ENCODE measurements at places on chromosomes 1 and 21.
A peak's percentile ranks its signal among the peaks of the same experiment; 100 is the strongest.

- DNase-seq, result no peak
These were observed 380.1 kb downstream of the NUF2 start for GRCh38 chr1:163701783-163702374.

DNA sequence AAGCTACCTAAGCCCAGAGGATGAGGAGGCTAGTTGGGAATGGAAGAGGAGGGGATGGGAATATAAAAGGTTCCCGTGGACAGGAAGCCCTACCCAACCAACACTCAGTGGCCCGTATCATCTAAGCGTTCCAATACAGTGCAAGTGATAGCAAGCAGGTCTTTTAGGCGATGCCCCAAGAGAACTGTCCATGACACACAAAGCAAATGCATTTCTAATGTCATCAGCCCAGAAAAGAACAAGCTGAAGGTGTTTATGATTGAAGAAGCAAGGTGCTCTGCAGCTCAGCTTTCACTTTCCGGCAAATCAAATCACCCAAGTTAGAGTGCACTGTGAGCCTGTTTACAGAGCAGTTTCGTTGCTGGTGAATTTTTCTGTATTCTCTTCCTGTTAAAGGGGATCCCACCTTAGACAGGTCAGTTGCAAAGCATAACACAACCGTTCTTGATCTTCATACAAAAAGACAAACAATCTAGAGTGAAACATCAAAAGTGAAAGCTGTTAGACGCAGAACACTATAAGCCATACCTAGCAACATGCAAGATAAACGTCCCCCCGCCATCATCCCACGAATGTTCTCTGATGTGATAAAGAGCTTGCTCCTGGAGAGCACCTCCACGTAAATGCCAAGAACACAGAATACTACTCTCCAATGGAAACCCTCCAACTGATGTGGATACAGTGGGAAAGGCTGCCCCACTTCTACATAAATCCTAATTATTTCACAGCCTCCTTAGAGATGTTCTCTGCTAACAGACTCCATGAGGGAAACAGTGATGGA lies 54.0 kb downstream of the PGBD5 start:
- no peak for DNase-seq

DNA sequence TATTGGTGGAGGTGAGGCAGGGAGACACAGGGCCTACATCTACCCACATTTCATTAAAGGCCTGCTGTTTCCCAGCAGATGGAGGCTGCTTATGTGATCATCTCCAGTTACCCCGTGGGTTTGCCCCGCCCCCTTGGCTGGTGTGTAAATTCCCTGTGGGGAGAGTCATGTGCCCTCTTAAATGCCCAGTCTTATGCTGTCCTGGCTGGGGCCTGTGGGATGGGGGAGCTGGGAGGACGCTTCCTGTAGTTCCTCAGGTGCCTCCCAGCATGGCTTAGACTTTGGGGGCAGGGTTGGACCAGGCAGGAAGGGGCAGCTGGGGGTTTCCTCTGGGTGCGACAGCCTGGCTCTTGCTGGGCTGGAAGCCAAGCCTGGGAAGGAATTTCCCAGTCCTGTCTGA lies 15.5 kb upstream of the CITED4 start:
- peak; percentile 84 for DNase-seq

DNA sequence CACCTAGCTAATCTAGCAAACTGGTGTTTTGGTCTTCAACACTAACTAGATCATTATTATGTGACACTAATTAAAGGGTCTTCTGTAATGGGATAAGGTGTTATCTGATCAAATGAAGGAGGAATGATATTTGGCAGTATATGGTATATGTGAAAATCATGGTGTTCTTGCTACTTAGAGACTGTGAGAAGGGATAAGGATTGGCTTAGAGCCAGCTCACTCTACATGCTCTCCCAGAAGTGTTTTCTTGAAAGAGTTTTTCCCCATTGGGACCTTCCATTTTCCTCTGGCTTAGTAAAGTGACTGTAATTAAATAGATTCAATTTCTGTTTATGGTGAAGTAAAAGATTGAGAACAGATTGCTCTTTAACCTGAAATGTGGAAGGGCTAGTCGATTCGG lies 71.2 kb upstream of the RGL1 start:
- DNase-seq, result no peak

GRCh38 chr1:104929280-104929679 lies 1179.6 kb downstream of the AMY1C start:
- DNase-seq, result no peak

- no peak for DNase-seq
These were observed 7.7 kb downstream of the KRTAP19-8 start for GRCh38 chr21:31030367-31031106.

GRCh38 chr1:231666220-231666936 lies 39.8 kb downstream of the DISC1 start:
- no peak for DNase-seq

GRCh38 chr1:72662918-72663317 lies 380.6 kb upstream of the NEGR1 start:
- DNase-seq, result no peak

DNA sequence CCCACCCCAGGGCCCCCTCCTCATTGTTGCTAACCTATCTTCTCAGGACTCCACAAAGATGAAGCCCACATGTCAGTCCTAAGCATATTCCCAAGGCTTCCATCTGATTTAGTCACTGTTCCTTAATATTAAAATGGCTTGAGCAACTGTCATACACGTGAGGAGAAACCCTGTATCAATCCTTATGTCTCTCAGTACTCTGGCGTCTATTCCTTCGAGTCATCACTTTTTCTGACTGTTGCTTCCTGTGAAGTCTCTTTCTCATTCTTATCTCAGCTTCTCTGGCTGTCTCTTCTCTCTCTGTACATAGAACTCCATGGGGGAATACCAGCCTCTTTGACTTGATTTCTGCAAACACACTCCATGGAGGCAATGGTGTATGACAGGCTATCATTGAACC lies 98.4 kb downstream of the C4BPA start:
- DNase-seq, result no peak

GRCh38 chr21:24935991-24936390 lies 671.3 kb downstream of the MRPL39 start:
- DNase-seq, result no peak

DNA sequence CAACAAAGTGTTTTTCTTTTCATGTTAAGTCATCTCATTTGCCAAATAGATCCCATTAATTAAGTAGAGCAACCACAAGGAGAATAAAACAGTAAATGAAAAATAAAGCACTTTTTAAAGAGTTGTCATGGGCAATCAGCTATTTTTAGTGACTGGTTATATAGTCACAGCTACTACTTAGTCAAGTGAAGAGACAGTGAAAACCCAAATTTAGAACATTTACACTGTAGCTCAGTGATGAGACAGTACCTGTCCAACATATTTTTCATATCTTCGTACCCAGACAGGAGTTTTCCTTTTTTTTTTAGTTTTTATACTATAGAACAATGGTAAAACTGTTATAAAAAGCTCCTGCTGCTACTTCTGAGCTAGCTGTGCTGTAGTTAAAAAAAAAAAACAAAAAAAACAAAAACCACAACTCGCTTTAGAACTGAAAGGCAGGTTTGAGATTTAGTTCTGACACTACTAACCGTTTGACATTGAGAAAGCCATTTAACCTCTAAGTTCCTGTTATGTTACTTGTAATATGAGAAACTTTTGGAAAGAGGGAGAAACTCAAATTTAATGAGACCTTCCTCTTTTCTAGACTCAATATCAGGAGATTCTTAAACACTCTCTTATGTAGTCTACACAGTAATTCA lies 777.5 kb downstream of the ADGRL2 start:
- DNase-seq, result no peak

GRCh38 chr1:224616756-224617409 lies 766 bp downstream of the CNIH3 start:
- DNase-seq, result no peak

- DNase-seq, result no peak
These were observed 92.4 kb upstream of the AKT3 start for GRCh38 chr1:243942196-243943150.

DNA sequence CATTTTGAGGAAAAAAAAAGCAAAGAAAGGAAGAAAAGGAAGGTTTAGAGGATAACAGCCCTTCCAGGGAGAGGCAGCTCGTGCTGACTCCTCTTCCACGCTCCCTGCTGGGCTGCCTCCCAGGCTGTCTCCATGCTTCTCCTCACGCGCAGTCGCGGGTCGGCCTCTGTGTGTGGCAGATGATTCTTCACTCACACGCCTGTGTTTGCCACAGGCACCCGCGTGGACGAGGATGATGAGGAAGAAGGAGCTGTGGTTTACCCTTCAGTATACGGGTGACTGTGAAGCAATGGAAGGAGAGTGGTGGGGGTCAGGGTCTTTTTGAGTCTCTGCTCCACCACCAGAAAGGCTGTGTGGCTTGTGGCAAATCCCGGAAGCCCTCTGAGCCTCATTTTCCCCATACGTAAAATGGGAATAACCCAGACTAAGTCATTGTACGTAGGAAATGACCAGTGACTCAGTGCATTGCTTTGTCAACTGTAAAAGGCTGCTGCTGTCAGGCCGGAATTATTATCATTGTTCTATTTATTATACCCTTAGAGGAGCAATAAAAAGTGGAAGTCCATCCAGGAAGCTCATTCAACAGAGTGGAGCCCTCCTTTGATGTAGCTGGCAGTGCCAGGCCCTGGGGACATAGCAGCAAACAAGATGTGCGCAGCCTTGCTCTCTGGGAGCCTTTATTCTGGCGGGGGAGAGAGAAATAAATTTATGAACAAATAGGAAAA lies 11.9 kb upstream of the SH2D2A start:
- DNase-seq, result no peak

DNA sequence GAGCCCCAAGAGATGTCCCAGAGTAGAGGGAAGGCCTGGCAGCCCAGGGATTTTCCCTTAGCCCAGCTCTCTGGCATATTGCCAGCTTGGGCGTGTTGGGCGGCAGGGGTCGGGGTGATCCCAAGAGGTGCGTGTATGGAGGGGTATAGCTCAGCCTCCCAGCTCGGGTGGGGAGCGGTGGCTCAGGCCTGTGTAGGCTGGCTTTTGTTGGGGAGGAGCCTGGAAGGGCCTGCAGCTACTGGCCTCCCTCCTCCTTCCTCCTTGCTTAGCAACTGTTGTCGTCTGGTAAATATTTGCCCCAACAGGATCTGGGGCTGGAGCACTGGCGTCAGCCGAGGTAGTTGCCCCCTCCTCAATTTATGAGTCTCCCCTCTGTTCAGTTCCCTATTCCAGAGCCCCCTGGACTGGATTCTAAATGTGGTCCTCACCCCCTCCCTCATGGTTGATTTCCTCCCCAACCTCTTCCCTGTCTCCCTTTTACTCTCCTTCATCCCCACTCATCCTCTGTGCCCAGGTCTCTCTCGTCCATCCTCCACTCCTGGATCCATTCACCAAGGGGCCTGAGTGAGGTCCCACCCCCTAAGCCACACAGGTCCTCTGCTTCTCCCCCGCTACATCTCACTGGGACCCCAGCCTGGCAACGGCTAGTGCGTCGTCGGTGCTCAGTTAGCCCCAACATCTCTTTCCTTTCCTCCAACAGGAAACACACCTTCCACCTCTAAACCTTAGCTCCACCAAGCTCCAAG lies 10.3 kb upstream of the LMNA start:
- DNase-seq, result peak; percentile 90

GRCh38 chr1:164141797-164142196 lies 417.2 kb upstream of the PBX1 start:
- no peak for DNase-seq

- DNase-seq, result no peak
These were observed 102.8 kb upstream of the PROX1 start for GRCh38 chr1:213884942-213885341.

GRCh38 chr1:115098979-115099692 lies 9.8 kb upstream of the TSPAN2 start:
- DNase-seq, result peak; percentile 52

GRCh38 chr21:45581322-45581712 lies 39.1 kb upstream of the SLC19A1 start:
- no peak for DNase-seq

GRCh38 chr1:55071477-55071876 lies 32.1 kb downstream of the PCSK9 start:
- DNase-seq, result peak; percentile 77

DNA sequence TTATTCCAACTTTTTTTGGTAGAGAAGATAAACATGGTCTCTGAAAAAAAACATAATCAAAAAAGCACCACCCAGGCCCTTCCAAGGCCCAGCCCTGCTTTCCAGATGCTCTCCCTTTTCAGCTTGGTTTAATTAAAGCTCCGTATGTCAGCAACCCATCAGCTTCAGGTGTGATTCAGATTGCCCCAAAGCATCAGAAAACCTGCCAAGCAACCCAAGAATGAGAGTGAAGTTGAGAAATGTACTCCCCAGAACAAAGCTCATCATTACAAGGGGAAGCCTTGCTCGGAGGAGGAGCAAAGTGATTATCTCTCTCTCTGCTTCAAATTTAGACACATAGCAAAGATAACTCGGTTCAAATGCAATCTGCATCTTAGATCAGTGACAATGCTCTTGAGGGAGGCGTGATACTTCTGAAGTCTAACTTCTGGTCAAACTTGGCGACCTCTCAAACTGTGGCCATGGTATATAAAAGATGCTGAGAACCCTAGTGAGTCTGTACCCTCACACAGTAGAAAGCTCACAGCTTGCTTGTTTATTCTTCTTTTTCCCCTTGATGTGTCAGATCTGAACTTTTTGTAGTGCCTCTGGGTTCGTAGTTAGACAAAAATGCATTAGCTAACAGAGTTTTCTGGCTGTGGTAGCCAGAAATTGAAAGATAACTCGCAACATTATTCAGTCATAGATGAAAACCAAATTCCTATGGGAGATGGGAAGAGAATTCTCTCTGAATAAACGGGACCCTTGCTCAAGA lies 63.3 kb upstream of the ZC3H11B start:
- DNase-seq, result no peak

GRCh38 chr1:91833946-91834345 lies 52.0 kb downstream of the TGFBR3 start:
- no peak for DNase-seq

- no peak for DNase-seq
These were observed 34.6 kb downstream of the RUNX3 start for GRCh38 chr1:24895511-24895910.

GRCh38 chr21:40425981-40426380 lies 421.0 kb downstream of the DSCAM start:
- no peak for DNase-seq

GRCh38 chr1:28272215-28272852 lies 13.0 kb downstream of the SESN2 start:
- DNase-seq, result no peak

DNA sequence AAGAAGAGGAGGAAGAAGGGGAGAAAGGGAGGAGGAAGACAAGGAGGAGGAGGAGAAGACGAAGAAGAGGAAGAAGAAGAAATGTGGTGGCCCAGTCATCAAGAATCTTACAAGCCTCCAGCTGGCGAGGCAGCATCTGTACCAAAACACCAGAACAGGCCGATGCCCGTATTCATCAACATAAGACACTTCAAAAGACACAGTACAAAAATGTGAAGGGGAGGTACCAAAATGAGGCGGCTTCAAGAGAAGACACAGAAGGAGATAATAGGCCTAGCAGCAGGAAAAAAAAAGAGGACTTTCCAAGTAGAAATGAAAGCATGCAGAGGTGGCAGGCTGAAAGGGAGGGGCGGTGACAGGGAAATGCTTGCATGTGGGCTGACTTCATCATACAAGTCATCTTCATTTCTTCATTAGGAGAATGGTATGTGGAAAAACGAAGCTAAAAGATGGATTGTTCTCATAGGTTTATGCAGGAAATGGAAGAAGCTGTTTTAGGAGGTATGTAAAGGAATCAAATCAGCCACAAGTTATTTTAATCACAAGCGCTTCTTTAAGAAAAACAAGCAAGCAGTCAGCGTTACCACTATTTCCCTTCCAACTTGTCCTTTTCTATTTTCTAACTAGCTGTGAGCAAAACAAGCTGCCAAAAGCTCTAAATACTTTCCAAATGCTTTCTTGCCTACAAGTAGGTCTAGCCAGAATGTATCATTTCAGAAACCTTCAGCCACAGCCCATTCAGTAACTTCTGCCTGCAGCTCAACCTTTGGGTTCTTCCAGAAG lies 192.3 kb downstream of the SLC45A1 start:
- DNase-seq, result peak; percentile 78

- DNase-seq, result peak; percentile 91
These were observed 202.1 kb downstream of the NCAM2 start for GRCh38 chr21:21200103-21200938.
